Motor neuron (in vitro differentiated cells): ENCODE measurements at places on chromosomes 3 and 15. TPM values are rescaled to one million over a fixed set of nuclear protein-coding genes. Genes with fewer than 3 reads are reported as not detected.

GRCh38 chr15:57033715-57034439 lies 115.4 kb downstream of the TCF12 start:
- ATAC-seq = no peak

Gene SLC22A14
- total RNA-seq = 0.17 and 0.27 TPM in 2 replicates

Gene CPN2
- total RNA-seq = 0.47 and 0.73 TPM in 2 replicates

Gene DLL4
- 9.0 and 10.1 TPM in 2 replicates for total RNA-seq

DNA sequence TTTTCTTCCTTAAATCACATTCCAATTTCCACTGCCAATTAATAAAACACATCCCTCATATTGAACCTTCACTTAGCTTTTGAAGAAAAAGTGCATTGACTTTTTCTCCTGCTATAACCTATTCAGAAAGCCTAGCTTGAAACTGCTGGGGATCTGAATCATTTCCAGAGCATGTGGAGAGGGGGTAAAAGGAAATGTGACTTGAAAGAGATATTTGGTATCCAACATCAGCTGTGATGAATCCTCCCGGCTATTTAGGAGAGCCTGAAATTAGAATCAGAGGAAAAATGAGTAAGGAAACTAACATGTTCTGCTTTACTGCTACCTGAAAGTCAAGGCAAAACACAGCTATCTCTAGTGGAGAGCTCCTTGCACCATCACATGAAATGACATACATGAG lies 2.6 kb upstream of the GNB5 start:
- no peak for ATAC-seq

Gene NRG4
- 1.5 and 2.1 TPM in 2 replicates for total RNA-seq

- no peak for ATAC-seq
Measured at GRCh38 chr3:35408882-35409281, 230.4 kb upstream of the ARPP21 start.

DNA sequence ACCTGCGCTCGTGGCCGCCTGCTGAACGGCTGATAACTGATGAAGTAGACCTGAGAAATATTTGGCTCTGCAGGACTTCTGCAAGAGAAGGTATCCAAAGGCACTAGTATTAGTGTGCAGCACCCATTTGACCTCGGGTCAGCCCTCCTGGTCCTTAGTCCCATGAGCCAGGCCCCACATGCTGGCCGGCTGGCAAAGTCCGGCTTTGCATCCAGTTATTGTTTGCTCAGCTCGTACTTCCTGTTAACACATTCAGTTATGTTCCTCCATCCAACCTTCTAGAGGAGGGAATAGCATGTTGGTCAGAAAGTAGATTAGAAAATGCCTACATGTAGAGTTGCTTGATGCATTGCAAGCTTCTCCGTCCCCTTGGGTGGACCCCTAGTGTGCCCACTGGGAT lies 385.7 kb upstream of the RGMA start:
- ATAC-seq = no peak

- peak; percentile 97 for ATAC-seq
Measured at GRCh38 chr15:74382004-74382816, 14.8 kb upstream of the CYP11A1 start.

Gene DTWD1
- total RNA-seq = 27.6 and 29.9 TPM in 2 replicates

- no peak for ATAC-seq
Measured at GRCh38 chr15:63912061-63912615, 78.4 kb upstream of the HERC1 start.

- ATAC-seq = no peak
Measured at GRCh38 chr3:10937141-10937825, 55.3 kb upstream of the SLC6A1 start.

Gene SAMMSON
- 0.36 and 0.52 TPM in 2 replicates for total RNA-seq

Gene ZNF654
- total RNA-seq = 9.2 and 11.2 TPM in 2 replicates

DNA sequence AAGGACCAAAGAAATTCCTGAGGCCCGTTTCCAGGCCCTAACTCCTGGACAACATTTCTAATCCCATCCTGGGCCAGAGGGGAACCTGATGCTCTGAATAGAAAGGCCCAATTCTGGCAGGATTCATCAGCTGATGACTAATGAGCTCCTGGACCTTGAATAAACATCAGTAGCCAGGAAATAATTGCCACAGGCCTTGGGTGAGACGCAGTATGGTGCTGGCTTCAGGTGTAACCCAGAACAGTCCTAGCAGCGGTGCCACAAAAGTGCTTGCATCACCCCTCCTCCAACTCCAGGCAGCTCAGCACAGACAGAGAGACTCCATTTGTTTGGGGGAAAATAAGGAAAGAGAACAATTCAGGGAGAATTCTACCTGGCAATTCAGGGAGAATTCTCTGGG lies 184.7 kb upstream of the POU1F1 start:
- ATAC-seq = no peak

Gene PXYLP1
- 48.2 TPM in 2 replicates for total RNA-seq

- ATAC-seq = no peak
Measured at GRCh38 chr3:25910997-25911396, 121.1 kb downstream of the OXSM start.

- no peak for ATAC-seq
Measured at GRCh38 chr3:153970741-153971347, 150.3 kb upstream of the ARHGEF26 start.

DNA sequence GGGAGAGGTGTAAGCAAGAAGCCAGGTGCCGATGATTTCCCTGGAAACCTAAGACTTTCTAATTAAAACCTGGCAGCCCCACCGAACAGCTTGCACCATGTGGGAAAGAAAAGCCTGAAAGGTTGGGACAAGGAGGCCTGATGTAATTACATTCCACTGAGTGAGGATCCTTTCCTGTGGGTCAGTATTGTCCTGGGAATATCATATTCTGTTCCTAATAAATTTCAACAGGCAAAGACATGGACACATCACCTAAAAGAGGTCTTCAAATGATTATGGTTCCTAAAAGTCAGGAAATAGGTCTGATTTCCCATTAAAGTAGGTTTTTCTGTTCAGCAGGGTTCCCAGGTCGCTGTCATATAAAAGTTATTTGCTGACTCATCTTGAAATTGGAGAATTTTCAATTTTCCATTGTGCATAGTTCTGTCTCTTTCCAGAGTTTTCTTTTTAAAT lies 58.5 kb downstream of the DUT start:
- no peak for ATAC-seq

Gene KIF7
- total RNA-seq = 12.3 and 16.5 TPM in 2 replicates

Gene PLA2G4B
- 3.7 and 4.8 TPM in 2 replicates for total RNA-seq

Gene TCTA
- 13.4 and 13.6 TPM in 2 replicates for total RNA-seq

DNA sequence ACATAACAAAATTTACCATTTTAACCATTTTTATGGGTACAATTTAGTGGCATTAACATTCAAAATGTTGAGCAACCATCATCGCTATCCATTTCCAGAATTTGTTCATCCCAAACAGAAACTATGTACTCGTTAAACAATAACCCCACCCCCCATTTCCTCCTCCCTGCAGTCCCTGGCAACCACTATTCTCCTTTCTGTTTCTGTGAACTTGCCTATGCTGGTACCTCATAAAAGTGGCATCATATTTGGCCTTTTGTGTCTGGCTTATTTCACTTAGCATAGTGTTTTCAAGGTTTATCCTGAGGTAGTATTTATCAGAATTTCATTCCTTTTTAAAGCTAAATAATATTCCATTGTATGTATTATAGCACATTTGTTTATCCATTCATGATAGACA lies 32.4 kb downstream of the C3orf80 start:
- ATAC-seq = no peak

Gene PLSCR2
- not detected in 2 replicates for total RNA-seq

DNA sequence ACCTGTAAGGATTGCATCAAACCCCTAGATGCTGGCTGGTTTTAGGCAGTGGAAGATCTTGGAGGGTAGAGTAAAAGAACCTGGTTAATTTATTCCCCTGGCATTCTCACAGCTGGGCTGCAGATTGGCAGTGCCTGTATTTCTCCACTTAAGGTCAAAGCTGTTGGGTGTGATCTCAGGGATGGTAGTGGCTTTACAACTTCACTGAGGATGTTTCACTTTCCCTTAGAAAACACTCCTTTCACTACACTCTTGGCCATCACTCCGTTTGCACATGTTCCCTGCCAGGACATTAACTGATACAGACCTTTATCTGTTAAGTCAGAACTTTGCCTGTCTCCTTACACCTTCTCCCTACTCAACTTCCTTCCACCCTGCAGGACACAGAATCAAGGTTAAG lies 779.1 kb upstream of the SEMA6D start:
- no peak for ATAC-seq
